ENCODE measurements at places on chromosomes 7 and 10.

DNA sequence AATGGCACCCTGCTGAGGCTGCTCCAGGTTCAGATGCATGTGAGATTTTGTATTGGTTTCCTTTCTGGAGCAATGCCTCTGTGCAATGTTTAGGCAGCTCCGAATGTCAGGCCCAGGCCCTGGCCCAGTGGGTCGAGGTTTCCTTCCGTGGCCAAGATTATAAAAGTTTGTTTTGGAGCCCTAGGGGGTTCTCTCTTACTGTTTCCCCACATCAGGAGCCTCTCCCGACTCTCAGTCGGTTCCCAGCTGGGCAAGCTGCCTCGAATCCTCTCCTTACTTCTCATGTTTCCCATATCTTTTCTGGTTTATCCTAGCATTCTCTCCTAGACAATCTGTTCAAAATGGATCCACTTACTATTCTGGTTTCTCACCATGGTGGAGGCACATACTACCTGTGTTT is 11.0 kb downstream of the TMEM140 start:
- no peak for DNase-seq

DNA sequence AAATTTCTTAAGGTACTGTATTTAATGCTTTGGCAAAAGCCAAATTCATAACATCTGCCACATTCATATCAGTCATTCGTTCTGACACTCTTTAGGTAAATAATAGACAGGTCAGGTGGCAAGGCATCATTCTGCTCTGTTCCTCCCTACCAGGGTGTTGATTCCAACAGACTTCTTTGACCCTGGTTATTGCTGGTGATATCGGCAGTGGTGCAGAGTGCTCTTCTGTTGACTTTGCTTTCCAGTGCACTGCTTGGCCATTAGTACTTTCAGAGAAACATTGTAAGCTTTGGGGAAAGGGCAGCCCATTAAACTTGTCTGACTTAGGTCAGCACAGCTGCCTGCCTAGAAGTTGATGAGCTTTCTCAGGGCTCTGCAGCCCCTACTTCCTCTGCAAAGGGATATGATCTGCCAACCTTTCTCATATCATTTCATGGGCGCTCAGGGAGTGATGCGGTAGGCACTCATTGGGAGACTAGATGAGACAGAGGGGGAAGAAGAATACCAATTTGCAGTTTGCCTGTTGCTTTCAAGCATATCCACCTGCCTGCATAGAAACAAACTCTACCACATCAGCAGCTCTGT is 139.3 kb downstream of the LRRC4 start:
- no peak for DNase-seq

DNA sequence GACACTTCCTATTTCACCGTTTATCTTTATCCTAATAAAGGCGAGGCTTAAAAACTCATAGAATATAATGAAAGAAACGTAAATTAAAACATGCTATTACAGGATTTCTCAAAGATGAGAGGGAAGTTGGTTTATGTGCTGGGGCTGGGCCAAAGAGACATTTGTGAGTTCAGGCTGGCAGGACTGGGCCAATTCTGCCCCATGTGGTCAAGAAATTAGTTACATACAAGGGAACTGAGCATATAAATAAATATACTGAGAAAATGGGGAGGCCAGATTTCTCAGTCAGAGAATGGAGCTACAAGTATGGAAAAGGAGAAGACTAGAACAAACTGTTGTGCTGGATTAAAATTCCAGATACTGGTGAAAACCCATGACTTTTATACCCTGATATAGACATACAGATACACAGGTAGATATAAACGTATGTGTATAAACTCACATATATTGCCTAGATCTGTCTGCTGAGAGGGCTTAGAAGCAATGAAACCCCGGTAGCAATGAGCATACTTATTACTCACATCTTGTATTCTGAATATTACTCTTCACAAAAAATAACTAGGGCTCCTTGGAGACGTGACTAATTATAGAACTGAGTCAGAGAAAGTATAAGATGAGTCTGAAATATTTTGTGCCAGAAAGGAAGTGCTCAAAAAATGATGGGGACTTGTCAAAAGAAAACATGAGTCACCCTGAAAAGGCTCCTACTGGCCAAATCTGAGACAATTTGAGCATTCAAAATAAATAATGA is 155.7 kb upstream of the FGFR2 start:
- no peak for DNase-seq

- DNase-seq = no peak
Observed at GRCh38 chr7:108266491-108266890, 136.3 kb upstream of the LAMB4 start.

- DNase-seq = no peak
Observed at GRCh38 chr10:1299041-1299726, 243.0 kb downstream of the WDR37 start.

- no peak for DNase-seq
Observed at GRCh38 chr7:113414401-113415035, 296.2 kb upstream of the SMIM30 start.

GRCh38 chr7:122136639-122137245 is 7.3 kb downstream of the AASS start:
- no peak for DNase-seq

- DNase-seq = no peak
Observed at GRCh38 chr7:159065852-159066480, 78.7 kb downstream of the VIPR2 start.
